ENCODE measurements at places on chromosomes 7 and 10.
A peak's percentile ranks its signal among the peaks of the same experiment; 100 is the strongest.

DNA sequence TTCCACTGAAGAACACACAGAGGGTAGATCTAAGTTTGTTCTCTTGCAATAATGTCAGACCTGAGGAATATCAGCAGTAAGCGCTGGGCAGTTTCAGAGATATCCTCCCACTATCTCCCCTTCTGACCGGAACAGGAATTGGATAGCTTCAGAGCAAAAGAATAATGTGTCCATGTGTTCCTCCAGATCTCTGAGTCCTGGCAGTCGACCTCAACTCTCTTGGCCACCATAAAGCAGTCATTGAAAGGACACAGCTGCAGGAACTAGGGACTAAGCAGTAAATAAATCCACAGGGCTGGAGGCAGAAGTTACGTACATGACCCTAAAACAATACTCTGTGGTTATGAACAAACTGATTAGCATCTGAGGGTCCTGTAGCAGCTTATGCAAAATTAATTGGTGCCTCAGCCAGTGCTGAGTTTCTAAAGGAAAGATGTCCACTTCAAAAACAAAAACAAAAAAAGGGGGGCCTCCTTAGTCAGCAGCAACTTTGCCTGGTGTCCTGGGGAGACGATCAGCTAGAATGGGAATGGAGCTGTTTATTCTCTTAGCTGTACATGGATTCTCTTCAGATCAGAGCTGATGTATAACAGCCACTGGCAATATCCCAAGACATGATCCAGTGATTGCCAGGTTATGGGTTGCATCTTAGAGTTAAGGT is 6.4 kb upstream of the PRTFDC1 start:
- DNase-seq = peak; percentile 19

GRCh38 chr7:39451901-39452300 is 114.3 kb upstream of the YAE1 start:
- DNase-seq = no peak

GRCh38 chr10:26044141-26044749 is 110.2 kb downstream of the MYO3A start:
- no peak for DNase-seq

GRCh38 chr7:1592299-1592871 is 22.6 kb upstream of the PSMG3 start:
- no peak for DNase-seq

GRCh38 chr10:68600041-68600778 is 40.1 kb downstream of the TET1 start:
- DNase-seq = peak; percentile 91
